ENCODE measurements at places on chromosomes 7 and 10.
A peak's percentile ranks its signal among the peaks of the same experiment; 100 is the strongest.

DNA sequence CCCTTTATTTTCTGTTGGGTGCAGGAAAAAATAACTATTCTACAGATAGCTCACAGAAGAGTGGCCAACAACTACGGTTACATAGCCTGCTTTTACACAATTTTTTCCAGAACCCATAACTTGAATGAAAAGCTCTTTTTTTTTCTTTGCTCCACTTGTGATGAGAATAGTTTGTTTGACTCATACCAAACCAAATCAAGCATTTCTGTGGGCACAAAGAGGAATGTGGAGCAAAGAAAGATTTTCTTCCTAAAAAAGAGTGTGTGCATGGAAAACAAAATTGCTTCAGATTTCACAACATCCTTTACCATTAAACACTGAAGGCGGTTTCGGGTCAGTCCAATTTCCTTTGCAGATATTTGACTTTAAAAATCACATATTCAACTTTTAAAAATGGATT lies 54.8 kb upstream of the RAB11FIP2 start:
- no peak for DNase-seq

GRCh38 chr7:40865441-40866233 lies 730.8 kb downstream of the SUGCT start:
- no peak for DNase-seq

GRCh38 chr10:69088801-69089501 lies 1.0 kb downstream of the SRGN start:
- peak; percentile 79 for DNase-seq

DNA sequence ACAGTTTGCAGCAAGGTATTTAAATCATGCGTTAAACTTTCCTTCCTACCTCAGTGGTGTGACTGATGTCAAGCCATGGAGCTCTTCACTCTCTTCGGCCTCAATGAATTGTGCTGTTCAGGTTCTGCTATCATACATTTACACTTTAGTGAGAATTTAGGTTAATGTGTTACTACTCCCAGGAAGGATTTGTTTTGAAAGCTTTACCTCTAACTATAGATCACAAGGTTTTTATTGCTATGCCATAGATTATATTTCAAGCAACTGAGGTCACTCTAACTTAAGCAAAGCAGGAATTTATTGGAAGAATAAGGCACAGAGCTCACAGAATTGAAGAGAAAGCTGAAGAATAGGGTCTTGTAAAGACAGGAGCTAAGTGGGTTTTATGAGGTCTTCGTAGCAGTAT lies 11.0 kb upstream of the ADD3 start:
- no peak for DNase-seq

- DNase-seq, result no peak
Measured at GRCh38 chr7:80275192-80275605, 140.6 kb downstream of the GNAI1 start.

GRCh38 chr10:126263006-126263676 lies 125.1 kb downstream of the ADAM12 start:
- DNase-seq, result no peak

DNA sequence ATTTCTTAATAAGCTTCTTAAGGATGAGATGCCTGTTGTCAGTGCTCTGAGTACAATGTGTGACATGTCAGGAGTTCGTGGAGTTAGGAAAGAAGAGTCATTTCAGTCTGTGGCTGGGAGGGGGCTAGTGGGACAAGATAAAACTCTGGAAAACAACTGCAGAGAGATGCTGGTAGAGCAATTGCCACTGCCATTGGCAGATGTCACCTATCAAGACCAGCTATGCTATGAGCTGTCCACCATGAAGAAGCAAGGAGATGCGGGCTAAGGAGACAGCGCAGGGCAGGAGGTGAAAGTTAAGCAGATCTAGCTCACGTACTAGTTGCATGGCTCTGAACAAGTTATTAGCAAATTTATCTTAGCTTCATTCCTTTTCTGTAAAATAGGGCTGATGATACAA lies 756.7 kb downstream of the KCNMA1 start:
- no peak for DNase-seq

DNA sequence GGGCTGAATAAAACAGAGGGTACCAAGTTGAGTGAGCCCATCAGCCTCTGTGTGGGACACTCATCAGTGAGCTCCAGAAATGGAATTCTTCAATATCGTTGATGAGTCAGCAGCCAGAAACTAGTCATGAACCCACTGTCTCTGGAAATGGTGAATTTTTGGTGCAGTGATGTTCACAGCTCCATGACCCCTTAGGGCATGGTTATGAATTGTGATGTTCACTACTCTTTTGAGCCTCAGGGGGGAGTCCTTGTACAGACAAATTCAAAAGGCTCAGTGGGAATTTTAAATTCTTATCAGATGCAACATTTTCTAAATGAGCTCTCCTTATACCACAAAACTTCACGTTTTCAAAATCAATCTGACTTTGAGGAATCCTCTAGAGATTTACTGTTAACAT lies 335.7 kb downstream of the PHTF2 start:
- DNase-seq, result peak; percentile 24

- no peak for DNase-seq
Measured at GRCh38 chr10:100873827-100874326, 38.9 kb upstream of the SLF2 start.

GRCh38 chr7:33592718-33593117 lies 312.6 kb upstream of the BMPER start:
- no peak for DNase-seq

DNA sequence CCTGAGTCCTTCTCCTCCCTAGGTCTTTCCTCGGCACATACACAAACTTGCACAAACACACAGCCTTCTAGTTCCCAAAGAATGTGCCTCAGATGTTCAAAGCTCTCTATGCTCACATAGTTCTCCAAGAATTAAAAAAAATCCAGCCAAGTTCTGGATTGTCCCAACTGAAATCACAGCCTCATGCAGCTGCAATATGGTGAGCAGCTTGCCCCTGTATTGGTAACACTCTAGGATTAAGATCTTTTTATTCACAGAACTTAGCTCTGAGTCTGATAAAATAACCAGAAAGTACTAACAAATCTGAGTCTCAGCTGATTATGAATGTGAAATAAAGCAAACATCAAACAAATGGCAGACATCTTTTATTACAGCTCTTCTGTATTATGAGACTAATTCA lies 604.8 kb upstream of the PFKP start:
- DNase-seq, result no peak

DNA sequence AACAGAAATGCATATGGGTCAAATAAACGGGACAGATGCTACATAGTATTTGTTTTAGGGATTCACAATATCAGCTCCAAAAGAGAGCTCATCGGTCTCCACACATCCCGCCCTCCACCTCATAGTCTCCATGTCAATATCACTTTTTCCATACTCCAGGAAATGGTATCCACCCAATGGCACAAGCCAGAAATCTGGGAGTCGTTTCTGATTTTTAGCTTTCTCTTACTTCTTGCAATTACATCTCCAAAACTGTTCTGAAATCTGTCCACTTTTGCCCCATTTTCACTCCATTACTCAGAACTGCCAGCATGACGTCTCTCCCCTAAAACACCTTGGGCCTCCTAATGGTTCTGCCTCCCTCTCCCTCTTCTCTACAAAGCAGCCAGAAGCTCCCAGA lies 47.4 kb upstream of the EZH2 start:
- DNase-seq, result no peak

DNA sequence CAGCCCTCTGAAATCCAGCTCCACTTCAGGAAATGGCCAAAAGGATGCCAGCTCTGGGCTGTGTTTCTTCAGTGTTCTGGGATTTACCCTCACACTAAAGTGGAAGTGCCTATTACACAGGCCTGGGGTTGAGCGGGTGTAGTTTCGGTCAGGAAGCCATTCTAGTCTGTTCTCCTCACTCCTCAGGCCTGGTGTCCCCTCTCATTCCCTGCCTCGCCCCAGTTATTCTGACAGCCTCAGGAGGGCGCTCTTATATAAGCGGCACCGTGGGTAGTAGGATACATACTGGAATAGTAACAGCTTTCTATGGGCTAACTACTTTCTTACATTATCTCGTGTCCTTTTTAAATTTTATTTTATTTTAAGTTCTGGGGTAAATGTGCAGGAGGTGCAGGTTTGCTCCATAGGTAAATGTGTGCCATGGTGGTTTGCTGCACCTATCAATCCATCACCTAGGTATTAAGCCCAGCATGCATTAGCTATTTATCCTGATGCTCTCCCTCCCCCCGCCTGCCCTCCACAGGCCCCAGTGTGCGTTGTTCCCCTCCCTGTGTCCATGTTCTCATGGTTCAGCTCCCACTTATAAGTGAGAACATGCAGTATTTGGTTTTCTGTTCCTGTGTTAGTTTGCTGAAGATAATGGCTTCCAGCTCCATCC lies 12.2 kb upstream of the LGI1 start:
- DNase-seq, result no peak

DNA sequence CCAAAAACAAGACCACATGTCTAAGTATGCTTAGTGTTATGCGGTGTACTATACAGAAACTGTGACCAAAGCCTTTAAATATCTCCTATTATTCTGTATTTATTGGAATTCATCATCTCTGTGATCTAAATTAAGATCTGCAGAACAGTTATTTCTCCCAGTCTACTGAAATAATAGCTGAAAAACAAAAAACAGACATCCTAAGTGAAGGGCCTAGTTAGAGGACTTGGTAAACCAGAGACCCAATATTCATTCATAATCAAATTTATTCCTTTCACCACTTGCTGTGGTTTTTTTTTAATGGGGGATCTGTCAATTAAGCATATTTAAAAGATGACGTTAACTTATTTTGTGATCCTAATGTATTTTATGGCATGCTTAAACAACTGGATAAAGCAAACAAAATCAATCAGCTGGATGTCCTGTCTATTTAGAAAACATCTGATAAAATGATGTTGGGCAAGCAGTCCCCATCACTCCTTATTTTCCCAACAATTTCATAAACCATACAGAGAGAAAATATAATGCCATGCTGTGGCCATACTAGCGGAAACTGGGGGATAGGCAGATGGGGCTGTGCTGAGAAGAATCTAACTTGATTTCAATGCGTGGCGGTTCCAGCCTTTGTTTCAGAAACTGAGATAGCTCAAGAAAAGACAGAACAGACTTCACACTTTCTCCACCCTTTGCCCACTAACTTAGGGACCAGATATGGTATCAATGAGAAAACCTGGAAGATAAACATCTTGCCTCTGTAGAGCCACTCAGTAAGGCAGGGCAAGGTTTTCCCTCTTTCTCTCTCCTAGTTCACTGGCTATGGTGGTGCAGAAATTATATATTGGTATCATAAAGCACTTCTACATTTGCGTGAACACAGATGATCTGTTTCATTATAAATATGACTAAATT lies 32.9 kb downstream of the ICA1 start:
- no peak for DNase-seq

DNA sequence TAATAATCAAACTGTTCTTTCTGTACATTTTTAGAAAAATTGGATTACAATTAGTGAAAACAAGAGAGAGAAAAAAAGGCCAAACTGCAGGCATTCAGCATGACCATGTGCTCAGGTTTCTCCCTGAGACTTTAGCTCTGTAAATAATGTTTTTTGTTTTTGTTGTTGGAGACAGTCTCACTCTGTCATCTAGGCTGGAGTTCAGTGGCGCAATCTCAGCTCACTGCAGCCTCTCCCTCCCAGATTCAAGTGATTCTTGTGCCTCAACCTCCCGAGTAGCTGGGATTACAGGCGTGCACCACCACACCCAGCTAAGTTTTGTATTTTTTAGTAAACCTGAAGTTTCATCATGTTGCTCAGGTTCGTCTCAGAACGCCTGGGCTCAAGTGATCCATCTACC lies 23.0 kb downstream of the BZW2 start:
- no peak for DNase-seq

DNA sequence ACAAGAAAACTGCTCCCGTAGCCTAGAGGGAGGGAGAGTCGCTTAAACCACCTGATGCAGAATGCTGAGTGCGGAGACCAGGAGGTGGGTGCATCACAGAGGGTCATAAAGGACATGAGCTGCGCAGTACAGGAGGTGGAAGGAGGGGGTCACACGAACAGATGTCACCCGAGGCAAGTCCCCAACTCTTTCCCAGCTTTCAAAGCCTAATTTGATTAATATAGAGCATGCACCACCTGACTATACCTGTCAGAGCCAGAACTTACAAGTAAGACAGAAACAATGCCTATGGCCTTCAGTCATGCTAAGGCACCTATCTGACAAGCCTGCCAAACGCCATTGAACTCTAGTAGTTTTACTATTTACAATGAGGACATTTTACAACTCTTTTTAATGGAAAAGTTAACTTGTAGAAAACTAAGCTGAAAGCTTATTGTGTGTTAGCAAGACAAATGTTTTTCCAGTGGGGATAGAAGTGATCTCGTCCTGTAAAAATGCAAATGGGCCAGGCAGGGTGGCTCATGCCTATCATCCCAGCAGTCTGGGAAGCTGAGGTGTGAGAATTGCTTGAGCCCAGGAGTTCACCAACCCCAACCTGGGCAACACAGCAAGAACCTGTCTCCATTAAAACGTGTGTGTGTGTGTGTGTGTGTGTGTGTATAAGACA lies 1.1 kb upstream of the VOPP1 start:
- peak; percentile 53 for DNase-seq

GRCh38 chr10:122435212-122435827 lies 19.1 kb upstream of the ARMS2 start:
- DNase-seq, result peak; percentile 64

DNA sequence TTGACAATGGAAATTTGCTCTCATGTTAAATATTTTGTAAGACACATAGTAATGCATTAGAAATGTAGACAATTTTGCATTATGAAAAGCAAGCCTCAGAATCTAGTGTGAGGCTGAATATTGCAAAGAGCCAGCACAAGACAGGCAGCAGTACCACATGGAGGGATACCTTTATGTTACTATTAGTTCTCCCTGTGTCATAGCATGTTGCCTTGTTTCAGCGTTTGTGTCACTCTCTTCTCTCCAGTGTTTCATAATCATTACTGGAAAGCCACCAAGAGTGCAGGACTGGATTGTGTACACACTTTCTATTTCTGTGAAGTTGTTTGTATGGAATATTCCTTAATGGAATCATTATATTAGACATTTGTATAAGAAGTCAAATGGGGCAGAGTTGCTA lies 8.5 kb downstream of the AHR start:
- no peak for DNase-seq

DNA sequence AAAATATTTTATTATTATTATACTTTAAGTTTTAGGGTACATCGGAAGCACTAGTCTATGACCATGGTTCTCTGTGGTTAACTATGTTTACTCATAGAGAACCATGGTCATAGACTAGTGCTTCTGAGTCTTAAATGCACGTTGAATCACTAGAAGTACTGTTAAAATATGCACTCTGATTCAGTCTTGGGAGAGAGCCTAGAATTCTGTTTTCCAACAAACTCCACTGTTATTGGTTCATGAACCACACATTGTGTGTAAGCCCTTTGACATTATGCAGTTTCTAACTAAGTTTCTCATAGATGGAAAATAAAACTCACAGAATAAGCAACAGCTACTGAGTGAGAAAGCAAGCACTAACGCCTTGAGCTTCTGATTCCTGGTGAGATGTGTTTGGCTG lies 1120.6 kb downstream of the SORCS1 start:
- DNase-seq, result no peak

DNA sequence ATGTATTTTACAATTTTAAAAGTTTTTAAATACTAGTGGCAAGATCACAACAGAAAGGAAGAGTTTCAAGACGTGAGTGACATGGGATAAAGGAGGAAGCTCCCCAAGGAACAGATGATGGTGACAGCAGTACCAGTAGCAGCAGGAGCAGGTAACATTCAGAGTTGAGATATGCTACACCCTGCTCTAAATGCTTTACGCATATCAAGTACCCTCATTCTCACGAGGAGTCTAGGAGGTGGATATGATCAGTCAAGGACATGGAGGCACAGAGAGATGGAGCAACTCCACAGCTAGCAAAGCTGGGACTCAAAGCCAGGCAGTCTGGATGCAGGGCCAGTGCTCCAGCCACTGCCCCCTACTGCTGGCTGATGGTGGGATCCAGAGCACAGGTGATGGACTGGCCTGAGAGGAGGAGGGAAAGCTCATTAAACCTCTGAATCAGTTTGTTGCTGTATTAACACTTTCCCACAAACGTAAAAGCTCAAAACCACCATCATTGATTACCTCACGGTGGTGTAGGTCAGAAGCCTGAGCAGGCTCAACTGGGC lies 17.5 kb downstream of the RP9 start:
- DNase-seq, result no peak

Data from endothelial cell of umbilical vein (primary cell).